ENCODE measurements at places on chromosomes 16 and 17.

DNA sequence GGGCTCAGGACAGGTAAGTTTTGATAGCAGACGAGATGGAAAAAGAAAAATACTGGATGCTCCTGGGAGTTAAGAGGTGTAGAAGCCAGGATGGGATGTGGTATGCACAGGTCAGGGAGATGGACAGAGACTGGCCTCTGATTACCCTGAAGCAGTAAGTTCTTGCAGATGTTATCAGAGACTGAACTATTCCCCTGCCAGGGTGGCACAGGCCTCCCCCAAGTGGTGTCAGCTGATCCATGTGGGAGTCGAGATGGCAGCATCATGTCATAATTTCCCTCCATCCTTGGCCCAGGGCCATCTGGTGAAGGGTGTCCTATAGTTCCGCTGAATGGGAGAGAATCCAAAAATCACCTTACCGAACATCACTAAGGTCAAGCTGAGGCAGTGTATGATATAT lies 14.1 kb upstream of the NKD1 start:
- no peak for DNase-seq

- no peak for DNase-seq
These were observed 71.2 kb upstream of the CHMP6 start for GRCh38 chr17:80920441-80920840.

GRCh38 chr17:59840329-59841090 lies 52.2 kb downstream of the TUBD1 start:
- no peak for DNase-seq

- DNase-seq: no peak
These were observed 528 bp downstream of the ITFG1 start for GRCh38 chr16:47460359-47460710.

DNA sequence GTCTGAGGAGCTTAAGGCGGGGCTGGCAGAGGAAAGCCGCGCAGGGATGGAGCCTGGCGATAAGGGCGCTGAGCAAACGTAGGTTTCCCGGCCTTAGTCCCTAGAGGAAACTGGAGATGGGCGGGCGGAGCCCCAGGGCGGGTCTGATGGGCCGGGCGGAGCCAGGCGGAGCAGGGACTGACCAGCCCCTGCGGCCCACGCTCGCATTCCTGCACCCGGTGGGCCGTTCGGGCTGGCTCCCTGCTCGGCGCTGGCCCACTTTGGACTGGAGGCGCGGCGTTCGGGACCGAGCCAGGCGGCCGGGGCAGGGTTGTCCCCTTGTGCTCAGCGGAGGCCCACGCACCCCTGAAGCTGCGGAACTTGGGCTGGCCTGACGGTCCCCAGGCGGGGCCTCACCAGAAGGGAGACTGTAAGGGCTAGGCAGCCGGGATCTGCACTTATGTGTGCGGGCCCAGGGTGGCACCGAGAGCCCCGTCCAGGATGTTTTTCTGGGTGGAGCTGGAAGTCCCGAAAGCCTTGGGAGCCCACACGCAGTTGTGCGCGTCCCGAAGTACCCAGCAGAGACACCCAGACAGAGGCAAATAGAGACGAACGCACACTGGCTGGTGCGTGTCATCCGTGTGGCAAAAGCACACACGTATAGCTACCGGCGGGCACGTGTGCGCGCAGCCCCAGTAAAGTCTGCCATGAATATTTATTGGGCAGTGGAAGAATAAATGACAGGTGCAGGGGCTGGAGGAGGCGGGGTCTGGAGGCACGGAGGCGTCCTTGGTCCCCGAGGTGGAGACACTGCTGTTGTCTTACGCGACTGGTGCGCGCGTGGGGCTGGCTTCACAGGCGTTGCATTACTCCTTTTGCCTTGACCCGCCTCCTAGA lies 1.4 kb downstream of the PYDC1 start:
- no peak for DNase-seq

GRCh38 chr17:64459284-64459747 lies 10.4 kb downstream of the MILR1 start:
- DNase-seq: no peak

GRCh38 chr16:54651440-54652195 lies 279.0 kb upstream of the IRX5 start:
- no peak for DNase-seq

- DNase-seq: no peak
These were observed 14.5 kb downstream of the ACACA start for GRCh38 chr17:37392024-37392590.

GRCh38 chr16:3050487-3050886 lies 4.1 kb downstream of the MMP25 start:
- no peak for DNase-seq

GRCh38 chr17:45951941-45952340 lies 47.1 kb upstream of the STH start:
- no peak for DNase-seq

DNA sequence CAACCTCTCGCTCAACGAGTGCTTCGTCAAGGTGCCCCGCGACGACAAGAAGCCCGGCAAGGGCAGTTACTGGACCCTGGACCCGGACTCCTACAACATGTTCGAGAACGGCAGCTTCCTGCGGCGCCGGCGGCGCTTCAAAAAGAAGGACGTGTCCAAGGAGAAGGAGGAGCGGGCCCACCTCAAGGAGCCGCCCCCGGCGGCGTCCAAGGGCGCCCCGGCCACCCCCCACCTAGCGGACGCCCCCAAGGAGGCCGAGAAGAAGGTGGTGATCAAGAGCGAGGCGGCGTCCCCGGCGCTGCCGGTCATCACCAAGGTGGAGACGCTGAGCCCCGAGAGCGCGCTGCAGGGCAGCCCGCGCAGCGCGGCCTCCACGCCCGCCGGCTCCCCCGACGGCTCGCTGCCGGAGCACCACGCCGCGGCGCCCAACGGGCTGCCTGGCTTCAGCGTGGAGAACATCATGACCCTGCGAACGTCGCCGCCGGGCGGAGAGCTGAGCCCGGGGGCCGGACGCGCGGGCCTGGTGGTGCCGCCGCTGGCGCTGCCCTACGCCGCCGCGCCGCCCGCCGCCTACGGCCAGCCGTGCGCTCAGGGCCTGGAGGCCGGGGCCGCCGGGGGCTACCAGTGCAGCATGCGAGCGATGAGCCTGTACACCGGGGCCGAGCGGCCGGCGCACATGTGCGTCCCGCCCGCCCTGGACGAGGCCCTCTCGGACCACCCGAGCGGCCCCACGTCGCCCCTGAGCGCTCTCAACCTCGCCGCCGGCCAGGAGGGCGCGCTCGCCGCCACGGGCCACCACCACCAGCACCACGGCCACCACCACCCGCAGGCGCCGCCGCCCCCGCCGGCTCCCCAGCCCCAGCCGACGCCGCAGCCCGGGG lies 1.3 kb downstream of the FOXC2 start:
- no peak for DNase-seq

DNA sequence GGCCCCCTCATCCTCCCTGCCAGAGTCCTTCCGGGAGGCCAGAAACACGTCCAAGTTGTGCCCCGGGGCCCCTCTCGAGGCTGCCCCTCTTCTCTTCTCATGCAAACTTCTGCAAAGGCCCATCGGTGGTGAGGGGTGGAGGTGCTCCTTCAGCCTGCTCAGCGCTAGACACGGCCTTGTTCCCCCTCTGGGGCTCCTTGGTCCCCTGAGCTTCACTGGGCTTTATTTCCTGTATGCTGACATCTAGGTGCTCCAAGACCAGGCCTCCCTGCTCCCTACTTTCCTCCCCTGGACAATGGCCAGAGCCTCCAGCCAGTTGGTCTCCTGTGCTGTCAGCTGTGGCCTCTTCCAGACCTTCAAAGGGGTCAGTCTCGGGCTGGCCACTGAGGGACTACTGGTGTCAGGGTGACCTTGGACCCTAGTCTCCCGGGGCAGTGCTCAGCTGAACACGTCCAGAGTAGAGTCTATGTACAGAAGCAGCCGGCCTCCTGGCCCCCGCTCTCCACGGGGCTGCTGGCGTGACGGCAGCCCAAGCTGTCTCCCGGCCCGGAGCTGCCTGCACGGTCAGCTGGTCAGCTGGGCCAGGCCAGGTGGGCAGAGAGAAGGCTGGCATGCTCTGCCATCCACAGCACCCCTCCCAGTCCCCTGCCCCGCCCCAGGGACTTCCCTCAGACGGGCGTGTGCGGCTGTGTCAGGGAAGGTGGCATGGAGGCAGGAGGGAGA lies 1.7 kb upstream of the PRR35 start:
- DNase-seq: no peak

DNA sequence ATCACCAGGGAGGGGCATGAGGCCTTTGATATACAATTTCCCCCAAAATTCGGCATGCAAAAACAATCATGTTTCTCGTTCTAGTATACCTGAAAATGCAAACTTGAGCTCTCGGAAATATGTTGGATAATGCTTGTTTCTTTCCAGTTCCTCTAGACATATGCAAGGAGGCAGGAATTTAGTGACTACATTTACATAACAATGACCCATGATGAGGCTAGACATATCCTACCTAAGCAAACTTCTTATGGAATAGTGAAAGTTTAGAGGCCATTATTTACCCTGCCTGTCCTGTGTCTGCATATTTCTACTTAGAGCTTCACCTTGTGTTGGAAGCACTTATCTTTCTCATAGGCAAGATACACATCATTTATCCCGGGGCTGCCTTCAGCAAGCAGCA lies 514.6 kb downstream of the KCNJ2 start:
- DNase-seq: no peak

DNA sequence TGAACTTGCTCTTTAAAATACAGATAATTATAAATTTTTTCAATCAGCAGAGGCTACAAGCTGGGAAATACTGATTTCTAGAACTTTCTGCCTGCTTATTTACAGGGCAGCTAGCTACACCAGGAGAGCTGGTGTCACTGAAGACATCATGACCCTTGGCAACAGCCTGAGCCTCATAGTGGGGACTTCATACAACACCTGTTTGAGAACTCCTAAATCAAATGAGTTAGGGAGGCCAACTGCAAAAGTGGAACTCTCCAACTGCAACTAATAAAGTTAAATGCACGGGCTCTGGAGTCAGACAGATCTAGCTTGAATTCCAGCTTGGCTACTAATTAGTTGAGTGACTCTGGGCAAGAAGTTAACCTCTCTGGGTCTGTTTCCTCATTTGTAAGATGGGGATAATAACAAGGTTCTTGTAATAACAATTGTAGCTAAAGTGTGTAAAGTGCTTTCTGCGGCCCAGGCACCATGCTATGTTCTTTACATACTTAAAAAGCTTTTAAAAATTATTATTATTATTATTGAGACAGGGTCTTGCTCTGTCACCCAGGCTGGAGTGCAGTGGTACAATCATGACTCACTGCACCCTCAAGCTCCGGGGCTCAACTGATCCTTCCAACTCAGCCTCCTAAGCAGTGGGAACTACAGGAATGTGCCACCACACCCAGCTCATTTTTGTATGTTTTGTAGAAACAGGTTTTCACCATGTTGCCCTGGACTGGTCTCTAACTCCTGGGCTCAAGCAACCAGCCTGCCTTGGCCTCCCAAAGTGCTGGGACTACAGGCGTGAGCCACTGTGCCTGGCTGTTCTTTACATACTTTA lies 33.4 kb downstream of the VAC14 start:
- DNase-seq: no peak

- no peak for DNase-seq
These were observed 197.1 kb upstream of the PSMD7 start for GRCh38 chr16:74099530-74099929.

DNA sequence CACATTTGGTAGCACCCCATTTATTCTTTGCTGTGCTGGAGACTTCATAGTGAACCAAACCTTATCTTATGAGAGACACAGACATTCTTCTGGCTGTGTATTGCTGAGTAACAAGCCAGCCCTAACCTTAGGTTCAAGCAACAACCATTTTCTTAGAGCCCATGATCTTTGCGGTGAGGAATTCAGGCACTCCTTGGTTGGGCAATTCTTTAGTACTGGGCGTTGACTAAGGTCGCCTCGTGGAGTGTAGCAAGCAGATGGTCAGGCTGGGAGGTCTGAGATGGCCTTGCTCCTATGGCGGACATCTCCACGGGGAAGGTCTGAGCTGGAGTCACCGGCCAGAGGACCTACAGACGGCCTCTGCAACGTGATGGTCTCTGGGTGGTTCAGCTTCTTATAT lies 43.1 kb downstream of the ARSG start:
- no peak for DNase-seq

DNA sequence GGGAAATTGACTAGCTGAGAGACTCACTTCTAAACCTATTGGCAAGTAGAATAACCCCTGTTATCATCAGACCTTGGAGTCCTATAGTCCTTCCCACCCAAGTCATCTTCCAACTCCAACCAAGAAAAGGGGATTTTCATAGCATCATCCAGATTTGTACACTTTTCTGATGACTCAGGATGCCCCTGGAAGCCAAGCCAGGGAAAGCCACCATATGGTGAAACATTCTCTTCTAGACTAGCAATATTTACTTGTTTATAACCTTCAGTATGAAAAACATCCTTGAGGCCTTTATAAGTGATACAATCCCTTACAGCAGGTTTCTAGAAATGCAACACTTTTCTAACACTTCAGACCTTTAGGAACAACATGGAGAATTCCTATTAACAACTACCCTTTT lies 618.8 kb upstream of the CDH11 start:
- no peak for DNase-seq

- peak; percentile 74 for DNase-seq
These were observed 118.2 kb upstream of the SMURF2 start for GRCh38 chr17:64780096-64781013.

GRCh38 chr17:66689221-66689620 lies 145.7 kb upstream of the CACNG5 start:
- DNase-seq: no peak

DNA sequence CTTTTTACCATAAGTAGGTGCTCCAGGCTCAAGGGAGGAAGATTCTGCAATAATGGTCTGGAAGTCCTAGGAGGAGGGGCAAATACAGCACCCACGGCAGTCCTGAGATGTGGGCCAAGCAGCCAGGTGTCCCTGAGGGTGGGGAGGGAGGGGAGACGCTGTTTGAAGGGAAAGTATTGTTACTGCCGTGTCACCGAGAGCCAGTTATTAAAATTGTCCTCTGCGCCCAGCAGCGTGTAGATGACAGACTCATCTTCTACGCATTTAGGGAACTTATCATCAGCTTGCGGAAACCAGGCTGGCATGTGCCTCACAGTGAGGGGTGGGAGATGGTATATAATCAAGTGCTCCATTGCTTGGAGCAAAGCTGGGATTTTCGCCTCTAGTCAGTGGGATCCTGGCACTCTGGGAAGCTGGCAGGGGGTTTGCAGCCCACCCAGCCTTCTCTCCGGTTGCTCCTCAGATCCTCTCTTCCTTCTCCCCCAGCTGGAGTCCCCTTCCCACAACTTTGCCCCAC lies 104.6 kb downstream of the OR1D5 start:
- no peak for DNase-seq

DNA sequence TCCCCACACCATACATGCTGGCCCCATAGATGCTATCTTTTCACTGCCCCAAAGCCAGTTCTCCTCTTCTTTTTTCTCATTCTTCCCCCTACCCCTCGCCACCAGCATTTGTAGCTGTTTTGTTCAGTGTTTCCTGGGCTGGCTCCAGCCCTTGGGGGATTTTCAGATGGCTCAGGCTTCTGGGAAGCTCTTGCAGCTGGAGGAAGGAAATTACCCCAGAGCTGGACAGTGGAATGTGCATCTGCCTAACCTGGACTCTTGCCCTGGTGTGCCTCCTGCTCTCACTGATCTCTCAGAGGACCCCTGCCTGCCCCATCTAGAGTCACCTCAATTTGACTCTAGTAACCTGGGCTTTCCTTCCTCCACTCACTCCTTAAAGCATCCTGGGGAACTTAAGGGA lies 82.8 kb downstream of the MYH13 start:
- no peak for DNase-seq
